B cell (primary cell): ENCODE measurements at places on chromosomes 2 and 18. TPM values are rescaled to one million over a fixed set of nuclear protein-coding genes. Genes with fewer than 3 reads are reported as not detected.

The CRYBA2 gene
- not detected in 2 replicates for polyA plus RNA-seq

The KATNAL2 gene
- 1.3 TPM in 2 replicates for polyA plus RNA-seq

DNA sequence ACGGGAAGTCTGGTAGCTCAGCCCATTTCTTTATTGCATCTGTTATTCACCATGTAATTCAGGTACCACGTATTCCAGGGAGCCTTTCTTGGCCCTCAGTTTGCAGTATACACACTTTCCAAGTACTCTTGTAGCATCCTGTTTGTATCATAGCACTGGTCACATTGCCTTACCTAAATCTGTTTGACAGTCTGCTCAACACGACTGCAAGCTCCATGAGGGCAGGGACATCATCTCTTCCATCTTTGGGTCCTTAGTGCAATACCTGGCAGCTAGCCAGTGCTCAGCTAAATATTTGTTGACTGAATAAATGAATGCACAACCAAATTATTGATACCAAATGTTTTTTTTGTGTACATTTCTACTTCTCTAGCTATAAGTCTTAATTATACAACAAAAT, 11.2 kb upstream of the IL18R1 start:
- H3K4me1 ChIP-seq: no peaks in the 10 kb centered on the region
- H3K27ac ChIP-seq: no peak overlapping the region
- no peak overlapping the region for H3K4me3 ChIP-seq
- no peak for DNase-seq
- H3K36me3 ChIP-seq: no peaks in the 10 kb centered on the region
- no peaks in the 10 kb centered on the region for H3K27me3 ChIP-seq

DNA sequence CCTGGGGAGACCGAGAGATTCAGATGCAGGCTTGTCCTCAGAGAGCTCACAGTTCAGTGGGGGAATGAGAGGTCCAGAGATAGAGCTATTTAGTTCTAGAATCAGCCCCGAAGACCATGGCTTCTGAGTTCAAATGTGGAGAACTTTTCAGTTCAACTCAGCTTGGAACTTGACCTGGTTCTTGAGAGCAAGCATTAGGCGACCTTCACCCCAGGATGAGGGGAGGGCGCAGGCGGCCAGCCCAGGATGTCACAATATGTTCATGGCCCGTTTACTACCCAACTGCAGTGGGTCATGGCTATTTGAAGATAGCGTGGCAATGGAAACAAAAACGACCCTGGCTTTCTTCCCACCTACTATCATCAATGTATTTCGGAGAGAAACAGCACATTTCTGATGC, 33.8 kb downstream of the DCDC2C start:
- H3K36me3 ChIP-seq: no peaks in the 10 kb centered on the region
- H3K27me3 ChIP-seq: no peaks in the 10 kb centered on the region
- no peak overlapping the region for H3K27ac ChIP-seq
- H3K4me3 ChIP-seq: no peak overlapping the region

GRCh38 chr18:57131101-57131500, 15.8 kb upstream of the BOD1L2 start:
- H3K36me3 ChIP-seq: no peaks in the 10 kb centered on the region
- H3K27me3 ChIP-seq: peaks cover 28% of the 10 kb centered on the region
- DNase-seq: no peak
- H3K4me3 ChIP-seq: no peak overlapping the region
- no peak overlapping the region for H3K27ac ChIP-seq

DNA sequence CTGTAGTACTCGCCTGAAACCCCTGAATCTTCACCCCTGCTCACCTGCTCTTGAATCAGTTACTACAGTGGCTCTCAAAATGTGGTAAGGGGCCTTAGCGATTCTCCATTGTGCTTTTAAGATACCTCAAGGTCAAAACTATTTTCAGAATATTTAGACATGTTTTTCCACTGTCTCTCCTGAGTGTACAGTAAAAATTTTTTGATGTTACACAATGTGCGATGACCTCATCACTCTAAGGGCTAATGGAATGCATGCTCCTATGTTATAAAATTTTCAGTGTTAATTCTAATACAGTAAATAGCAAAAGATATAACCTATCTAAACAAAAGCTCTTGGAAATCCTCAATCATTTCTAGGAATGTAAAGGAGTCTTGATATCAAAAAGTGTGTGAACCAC, 336.9 kb upstream of the PKDCC start:
- no peaks in the 10 kb centered on the region for H3K36me3 ChIP-seq
- no peak overlapping the region for H3K4me3 ChIP-seq
- H3K27me3 ChIP-seq: no peaks in the 10 kb centered on the region
